ENCODE measurements at places on chromosomes 5 and 9.

DNA sequence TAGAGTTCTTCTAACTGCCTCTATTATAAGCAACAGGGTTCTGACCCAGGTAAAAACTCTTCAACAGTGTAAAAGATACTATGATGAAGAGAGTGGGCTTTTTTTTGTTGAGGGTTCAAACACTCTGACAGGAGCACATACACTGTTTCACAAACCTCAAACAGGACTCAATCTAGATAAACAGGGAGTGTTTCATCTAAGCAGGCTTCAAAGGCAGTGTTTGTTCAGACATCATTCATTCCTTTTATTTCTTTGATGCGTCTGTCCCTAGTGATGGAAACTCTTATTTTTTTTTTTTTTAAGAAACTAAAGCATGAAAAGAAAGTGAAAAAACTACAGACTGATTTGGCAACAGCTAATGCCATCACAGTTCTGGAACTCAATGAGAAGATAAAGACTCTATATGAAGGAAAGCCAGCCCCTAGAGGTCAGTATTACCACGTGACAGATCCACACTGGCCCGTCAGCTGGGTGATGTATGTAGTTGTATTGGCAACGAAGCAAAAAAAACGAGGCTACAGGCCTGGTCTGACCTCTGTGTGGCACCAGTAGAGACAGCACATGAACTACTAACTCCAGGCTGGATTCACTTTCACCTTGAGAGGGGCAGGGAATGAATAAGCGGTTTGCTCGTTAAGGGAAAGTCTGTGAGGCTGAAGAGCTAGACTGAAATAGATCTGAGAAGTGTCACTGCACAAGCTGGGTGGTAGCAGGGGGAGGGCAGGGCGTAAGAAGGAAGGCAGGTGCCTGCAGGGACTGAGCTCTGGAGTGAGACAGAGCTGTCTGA, 172.2 kb downstream of the CCDC192 start:
- peak; percentile 51 for DNase-seq

DNA sequence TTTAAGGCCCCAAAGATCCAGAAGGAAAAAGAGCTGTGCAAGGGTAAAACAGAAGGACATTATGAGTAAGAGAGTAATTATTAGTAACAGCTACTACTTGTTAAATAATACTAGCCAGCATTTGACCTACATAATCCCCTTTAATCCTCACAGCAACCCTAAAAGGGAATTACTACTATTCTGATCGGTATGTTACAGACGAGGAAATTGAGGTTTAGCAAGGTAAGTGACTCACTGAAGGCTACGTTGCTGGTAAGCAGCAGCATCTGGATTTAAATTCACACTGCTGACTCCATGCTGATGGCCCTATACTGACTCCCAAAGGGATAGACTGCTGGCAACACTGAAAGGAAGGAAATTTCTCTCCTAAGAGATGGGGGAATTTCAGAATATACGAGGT, 3.7 kb upstream of the FSD1L start:
- no peak for DNase-seq

DNA sequence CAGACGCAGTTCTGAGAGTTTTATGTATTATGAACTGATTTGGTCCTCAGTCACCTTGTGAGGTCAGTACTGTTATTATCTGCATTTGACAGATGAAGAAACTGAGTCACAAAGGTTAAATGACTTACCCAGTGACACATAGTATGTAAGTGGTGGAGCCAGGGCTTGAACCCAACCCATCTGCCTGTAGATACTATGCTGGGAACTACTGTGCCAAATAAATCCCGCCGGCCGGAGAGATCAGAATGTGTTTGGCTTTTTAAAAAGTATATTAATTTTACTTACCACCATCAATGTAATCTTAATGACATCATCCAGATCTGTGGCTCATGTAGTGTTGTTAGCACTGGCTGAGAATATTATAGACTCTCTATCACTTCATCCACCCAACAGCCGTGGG, 80.8 kb downstream of the ZNF618 start:
- no peak for DNase-seq

GRCh38 chr9:135488527-135488926, 8.9 kb downstream of the PPP1R26 start:
- no peak for DNase-seq

GRCh38 chr5:64292611-64293215, 127.1 kb downstream of the RNF180 start:
- DNase-seq: no peak

All from HAP-1 (cell line).